ENCODE measurements at places on chromosomes 4 and X.

- no peak for DNase-seq
Observed at GRCh38 chr4:168152837-168153500, 60.6 kb downstream of the ANXA10 start.

DNA sequence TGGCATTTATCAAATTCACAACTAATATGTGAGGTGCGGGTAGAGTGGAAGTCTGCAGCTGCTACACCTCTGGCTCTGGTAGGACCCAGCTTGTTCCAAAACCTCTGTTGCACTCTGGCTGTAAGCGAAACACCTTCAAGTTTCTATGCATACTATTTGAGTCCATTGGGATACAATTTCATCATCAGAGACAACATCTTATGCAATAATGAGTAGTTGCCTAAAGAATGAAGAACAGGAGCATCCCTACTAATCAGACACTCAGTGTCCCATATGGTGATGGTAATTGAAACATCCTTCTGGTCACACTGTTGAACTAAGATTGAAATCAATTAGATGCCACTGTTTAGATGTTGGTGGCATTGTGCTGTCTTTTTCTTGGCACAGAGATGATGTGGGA lies 178.4 kb downstream of the MGST2 start:
- DNase-seq = no peak

DNA sequence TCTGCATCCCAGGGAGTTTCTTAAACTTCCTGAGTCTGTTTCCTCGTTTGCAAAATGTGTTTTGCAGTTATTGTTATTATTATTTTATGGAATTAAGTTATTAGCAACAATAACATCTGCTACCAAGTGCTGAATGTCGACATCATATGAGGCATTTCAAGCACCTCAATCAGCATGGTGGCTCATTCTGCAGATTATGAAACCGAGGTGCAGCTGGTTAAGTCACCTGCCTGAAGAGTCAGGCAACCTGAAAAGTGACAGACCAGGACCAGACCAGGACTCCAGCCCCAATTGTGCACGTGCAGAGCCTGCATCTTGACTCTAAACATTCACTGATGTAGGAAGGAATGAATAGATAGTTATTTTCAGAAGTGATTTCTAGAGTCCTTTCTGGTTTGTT lies 99.8 kb downstream of the AFAP1 start:
- DNase-seq = no peak

DNA sequence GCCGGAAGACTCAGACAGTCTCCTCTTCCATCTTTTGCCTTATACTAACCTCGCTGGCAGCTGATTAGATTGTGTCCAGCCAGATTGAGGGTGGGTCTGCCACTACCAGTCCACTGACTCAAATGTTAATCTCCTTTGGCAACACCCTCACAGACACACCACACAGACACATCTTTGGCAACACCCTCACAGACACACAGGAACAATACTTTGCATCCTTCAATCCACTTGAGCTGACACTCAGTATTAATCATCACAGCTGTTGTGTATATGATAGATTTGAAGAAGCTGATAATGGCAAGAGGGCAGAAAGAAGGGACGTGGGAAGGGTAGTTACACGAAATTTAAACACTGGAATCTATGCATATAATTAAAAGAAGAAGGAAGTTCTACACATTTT lies 139.5 kb downstream of the ANKRD50 start:
- DNase-seq = no peak

- no peak for DNase-seq
Observed at GRCh38 chr4:6633091-6633906, 7.2 kb upstream of the MRFAP1 start.

- no peak for DNase-seq
Observed at GRCh38 chr4:82069883-82070638, 303.7 kb downstream of the HNRNPD start.

DNA sequence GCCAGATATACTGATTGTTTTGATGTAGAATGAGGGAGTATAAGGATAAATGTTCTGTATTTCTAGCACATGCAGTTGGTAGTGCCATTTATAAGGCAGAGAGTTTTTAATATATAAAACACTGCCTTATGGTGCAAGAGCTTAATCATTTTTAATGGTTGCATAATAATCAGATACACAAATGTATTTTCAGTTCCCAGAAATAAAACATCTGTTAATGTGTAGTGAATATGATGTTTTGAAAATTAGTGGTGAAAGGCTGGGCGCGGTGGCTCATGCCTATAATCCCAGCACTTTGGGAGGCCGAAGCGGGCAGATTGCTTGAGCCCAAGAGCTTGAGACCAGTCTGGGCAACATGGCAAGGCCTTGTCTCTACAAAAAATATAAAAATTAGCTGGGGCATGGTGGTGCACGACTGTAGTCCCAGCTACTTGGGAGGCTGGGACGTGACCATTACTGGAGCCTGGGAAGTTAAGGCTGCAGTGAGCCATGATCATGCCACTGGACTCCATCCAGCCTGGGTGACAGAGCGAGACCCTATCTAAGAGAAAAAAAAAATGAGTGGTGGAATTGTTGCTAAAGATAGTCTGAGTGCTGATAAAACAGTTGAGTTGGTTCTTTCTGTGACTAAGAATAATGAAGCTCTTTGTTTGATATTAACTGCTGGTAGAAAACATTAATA lies 29.3 kb downstream of the CLCN3 start:
- no peak for DNase-seq

DNA sequence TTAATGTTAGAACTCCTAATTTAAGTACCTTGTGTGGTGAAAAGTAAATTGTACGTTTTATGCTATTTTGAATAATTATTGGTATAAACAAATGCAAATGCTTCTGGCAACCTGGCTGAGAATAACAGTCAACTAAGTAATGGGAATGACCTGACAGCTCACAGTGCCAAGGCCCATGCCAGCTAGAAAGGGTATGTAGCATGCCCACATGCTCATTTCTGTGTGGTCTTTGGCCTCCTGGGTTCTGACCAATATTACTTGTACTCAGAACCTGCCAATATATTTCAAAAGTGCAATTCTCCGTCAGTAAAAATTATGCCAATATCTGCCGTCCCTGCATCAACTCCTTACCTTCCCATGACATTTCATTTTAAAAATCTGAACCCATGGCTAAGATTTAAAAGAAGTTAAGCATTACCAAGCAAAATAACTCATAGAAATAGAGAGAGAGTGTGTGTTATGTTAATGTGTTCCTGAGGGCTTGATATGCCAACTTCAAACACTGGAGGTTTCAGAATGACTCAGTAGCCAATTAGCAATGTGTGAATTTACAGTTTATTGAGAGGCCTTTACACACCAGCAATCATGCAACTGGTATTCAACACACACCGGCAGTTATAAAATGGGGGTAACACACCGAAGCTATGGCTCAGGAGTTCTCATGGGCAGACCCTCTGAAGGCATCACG lies 820.8 kb downstream of the FSTL5 start:
- no peak for DNase-seq

DNA sequence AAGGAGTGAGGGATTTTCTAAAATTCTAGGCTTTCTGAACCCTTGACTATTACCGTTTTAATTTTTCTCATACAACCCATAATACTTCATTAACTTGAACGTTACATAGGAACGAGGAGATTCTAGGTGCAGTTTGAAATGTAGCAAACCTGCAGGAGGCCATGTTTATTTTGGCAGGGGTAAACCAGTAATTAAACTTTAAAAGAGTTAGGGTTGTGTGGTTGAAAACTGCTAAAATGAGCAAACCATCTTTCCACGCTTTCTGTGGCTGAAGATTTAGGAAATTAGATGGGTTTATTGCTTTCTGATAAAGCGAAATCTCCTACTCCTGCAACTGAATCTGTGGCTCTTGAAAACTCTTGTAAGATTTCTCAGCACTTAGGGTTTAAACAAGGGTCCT lies 1.7 kb downstream of the PHEX start:
- DNase-seq = no peak

DNA sequence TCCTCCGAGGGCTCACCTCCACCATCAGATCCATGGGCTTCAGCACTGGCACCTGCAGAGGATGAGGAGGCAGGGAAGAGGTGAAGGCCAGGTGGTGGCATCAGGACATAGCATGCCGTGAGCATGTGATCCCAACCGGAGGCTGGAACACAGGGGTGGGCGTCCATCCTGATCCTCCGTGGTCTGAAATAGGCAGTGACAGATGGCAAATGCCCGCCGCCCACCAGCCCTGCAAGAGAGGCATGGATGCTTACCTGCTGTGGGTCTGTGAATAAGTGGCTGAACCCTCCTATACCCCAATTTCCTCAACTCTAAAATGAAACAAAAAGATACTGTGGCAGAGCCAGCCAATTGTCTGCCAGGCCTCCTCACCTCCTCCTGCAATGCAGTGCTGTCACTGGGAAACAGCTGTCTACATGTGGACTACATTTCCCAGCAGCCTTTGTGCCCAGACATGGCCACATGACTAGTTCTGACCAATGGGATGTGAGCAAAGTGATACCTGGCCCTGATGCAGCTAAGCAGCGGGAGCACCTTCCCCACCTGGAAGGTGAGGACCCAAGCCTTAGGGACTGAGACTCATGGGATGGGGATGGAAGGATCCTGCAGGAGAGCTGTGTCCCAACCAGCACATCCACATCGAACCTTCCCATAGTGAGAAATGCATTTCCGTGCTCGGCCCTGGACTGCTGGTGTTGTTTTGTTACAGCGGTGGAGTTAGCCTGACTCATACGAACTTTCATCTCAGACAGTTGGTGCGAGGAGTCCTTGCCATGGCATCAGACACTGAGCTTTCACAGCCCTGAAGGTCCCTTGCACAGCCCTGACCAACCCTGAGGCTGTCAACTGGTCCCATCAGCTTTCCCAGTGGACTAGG lies 99.5 kb downstream of the PPP2R2C start:
- peak; percentile 92 for DNase-seq

DNA sequence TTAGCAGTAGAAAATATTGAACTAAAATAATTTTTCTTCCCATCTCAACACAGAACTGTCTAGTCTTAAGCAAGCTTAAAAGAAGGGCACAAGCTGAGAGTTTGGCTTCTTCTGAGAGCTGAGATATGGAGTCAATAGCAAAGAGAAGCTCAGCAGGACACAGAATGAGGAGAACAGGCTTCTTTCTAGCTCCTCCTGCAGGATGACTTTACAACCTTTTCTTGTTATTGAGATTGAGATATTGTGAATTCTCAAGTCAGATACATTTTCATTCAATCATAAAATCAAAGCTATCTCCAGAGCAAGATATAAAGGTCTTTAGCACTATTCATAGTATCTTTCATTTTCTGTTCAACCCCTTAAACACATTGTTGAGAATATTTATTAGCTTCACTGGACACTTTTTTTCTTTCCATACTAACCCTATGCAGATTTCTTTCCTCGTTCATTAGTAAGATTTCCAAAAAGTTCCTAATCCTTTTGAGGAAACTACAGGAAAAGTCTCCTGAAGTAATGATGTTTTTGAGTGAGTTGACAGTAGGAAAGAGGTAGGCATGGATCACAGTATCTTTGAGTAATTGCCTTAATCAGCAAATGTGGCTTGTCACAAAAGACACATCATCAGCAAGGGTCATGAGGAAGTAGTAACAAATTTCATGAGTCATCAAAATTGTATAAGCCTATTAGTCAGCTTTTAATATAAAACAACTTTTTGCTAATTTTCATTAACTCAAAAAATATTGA lies 17.8 kb upstream of the CXCL3 start:
- no peak for DNase-seq

DNA sequence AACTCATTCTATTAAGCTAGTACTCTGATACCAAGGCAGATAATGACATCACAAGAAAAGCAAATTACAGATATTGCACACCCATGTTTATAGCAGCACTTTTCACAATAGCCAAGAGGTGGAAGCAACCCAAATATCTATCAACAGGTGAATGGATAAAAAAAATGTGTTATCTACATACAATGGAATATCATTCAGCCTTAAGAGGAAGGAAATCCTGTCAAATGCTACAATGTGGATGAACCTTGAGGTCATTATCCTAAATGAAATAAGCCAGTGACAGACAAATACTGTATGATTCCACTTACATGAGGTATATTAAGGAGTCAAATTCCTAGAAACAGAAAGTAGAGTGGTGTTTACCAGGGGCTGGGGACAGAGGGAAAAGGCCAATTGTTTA lies 14.3 kb downstream of the FABP2 start:
- DNase-seq = no peak

GRCh38 chr4:97300561-97300960 lies 842.7 kb downstream of the STPG2 start:
- DNase-seq = no peak

- DNase-seq = no peak
Observed at GRCh38 chr4:11081006-11081405, 347.7 kb downstream of the HS3ST1 start.

DNA sequence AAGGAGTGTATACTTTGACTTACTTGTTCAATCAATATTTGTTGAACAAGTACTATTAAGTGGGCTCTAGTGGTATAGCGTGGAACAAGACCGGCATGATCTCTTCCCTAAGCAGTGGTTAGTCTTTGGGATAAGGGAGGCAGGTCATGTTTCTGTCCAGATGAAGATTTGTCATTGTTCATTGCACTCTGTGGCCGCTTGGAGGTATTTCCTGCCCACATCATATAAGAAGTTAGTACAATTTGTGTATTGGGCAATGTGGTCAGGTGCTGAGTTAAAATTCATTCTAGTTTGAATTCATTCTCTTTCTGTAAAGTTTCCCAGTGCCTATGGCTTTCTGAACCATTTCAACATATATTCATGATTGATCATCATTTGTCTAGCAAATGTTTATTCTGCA lies 101.1 kb upstream of the SHISA3 start:
- DNase-seq = no peak

DNA sequence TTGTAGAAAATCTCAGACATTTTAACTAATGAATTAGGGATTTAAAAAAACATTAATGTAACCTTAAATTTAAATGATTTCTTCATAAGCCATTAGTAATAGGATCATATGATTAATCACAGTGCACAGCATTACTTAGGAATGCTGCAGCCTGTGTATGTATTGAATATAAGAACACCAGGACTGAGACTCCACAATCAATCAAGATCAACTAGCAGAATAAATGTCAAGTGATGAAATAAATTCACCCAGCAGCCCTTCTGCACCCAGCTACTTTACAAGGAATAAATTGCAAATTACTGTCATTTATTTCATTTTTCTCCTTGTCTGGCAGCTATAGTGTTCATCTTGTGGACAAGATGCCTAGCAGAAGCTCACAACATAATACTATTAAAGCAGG lies 46.5 kb downstream of the NEIL3 start:
- no peak for DNase-seq

- DNase-seq = no peak
Observed at GRCh38 chrX:9785254-9785943, 830 bp upstream of the SHROOM2 start.

GRCh38 chr4:148800336-148800885 lies 358.2 kb upstream of the NR3C2 start:
- DNase-seq = no peak

GRCh38 chr4:78691334-78691754 lies 84.8 kb upstream of the BMP2K start:
- no peak for DNase-seq

DNA sequence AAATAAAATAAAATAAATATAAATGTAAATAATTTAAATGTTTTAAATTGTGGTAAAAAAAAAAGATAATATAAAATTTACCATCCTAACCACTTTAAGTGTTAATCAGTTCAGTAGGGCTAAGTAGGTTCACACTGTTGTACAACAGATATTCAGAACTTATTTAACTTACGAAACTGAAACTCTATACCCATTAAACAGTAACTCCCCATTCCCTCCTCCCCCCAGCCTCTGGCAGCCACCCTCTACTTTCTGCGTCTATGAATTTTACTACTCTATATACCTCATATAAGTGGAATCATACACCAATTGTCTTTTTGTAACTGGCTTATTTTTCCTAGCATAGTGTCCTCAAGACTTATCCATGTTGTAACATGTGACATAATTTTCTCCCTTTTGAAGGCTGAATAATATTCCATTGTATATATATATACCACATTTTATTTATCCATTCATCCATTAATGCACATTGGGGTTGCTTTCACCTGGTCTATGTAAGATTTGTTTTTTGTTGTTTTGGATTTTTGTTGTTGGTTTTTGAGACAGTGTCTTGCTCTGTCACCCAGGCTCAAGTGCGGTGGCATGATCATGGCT lies 32.5 kb upstream of the ELF2 start:
- no peak for DNase-seq

Data from 8988T (cell line).